ENCODE measurements at places on chromosomes 1 and 21.

- DNase-seq: no peak
These were observed 32.5 kb upstream of the SMYD2 start for GRCh38 chr1:214248311-214249085.

GRCh38 chr1:48036710-48037355 lies 39.6 kb upstream of the TRABD2B start:
- DNase-seq: no peak

DNA sequence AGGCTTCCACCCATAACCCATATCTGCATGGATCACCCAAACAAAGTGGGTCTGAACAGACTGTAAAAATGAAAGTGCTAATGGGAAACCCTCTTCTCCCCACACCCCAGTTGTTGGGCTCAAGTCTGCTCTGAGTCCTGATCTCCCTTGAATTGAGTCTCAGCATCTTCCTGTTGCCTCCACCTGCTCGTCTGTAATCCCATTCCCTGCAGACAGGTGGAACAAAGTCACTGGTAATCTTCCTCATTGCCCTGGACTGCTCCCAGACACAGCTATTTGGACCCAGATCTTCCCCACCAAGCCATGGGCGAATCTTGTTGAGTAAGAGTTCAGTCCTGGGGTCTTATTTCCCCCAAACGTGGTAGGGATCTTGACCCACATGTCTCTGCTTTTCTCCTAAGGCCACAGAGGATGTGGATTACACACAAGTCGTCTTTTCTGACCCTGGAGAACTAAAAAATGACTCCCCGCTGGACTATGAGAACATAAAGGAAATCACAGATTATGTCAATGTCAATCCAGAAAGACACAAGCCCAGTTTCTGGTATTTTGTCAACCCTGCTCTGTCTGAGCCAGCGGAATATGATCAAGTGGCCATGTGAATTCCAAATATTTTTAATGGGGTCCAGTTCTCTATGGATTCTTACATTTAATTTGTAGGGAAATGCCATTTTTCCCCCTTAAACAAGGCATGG lies 15.7 kb downstream of the AVPR1B start:
- DNase-seq: no peak

DNA sequence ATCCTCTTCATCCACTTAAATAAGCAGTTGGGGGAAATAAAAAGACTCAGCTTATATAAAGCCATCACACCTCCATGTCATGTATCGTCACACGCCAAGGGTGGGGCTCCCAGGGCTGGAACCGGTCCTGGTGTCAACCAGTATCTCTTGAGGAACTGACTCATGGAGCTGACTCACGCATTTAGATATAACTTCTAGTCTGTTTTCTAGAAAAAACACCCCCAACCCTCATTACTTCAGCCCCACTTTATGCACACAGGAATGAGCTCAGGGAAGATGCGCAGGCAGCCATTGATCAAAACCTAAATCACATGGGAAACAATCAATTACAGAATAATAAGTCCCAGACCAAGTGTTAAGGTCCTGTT lies 6.9 kb upstream of the IL22RA1 start:
- peak; percentile 42 for DNase-seq

- DNase-seq: peak; percentile 70
These were observed 71.8 kb upstream of the ADAM30 start for GRCh38 chr1:119968068-119968492.

GRCh38 chr1:91036894-91037829 lies 15.3 kb upstream of the ZNF644 start:
- DNase-seq: no peak

DNA sequence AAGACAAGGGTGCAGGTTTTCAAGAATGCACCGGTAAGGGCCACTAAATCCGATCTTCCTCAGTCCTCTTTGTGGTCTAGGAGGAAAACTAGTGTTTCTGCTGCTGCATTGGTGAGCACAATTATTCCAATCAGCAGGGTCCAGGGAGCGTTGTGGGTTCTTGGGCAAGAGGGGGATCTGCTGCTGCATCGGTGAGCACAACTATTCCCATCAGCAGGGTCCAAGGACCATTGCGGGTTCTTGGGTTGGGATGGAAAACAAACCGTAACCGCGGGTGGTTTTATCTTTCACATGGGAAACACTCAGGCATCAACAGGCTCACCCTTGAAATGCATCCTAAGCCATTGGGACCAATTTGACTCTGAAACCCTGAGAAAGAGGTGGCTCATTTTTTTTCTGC lies 7.0 kb upstream of the PCP4L1 start:
- no peak for DNase-seq

DNA sequence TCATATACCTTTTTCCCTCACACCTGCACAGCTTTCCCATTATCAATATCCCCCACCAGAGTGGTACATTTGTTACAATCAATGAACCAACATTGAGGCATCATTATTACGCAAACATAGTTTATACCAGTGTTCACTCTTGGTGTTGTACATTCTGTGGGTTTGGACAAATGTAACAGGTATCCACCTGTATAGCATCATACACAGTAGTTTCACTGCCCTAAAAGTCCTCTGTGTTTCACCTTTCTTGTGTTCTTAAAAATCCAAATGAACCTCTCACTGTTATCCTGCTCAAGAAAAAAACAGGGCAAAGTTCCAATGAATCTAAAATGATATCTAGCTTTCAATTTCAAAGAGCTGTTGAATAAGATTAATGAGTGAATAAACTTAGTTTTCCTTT lies 45.9 kb upstream of the NR5A2 start:
- DNase-seq: no peak

- DNase-seq: no peak
These were observed 241.3 kb downstream of the PRDM2 start for GRCh38 chr1:13941315-13941714.

- no peak for DNase-seq
These were observed 2.8 kb downstream of the DNAJC8 start for GRCh38 chr1:28229996-28230395.

DNA sequence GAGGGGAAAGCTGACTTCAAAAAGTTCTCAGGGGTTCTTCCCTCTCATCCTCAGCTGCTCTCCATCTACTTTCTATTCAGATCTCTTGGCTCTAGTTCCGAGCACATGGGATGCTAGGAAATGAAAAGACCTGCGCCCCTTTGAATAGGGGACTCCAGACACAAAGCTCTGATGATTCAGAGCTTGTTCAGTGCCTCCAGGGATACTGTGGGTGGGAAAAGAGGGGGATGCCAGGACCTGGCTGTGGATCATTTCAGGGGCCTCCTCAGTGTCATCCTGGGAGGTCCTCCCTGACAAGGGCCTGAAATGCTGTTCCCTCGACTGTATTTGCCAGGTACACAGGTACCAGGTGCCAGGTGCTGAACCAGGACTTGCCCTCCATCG lies 943 bp upstream of the KIAA0040 start:
- no peak for DNase-seq

- DNase-seq: no peak
These were observed 665 bp downstream of the DAB1 start for GRCh38 chr1:57423135-57423655.

DNA sequence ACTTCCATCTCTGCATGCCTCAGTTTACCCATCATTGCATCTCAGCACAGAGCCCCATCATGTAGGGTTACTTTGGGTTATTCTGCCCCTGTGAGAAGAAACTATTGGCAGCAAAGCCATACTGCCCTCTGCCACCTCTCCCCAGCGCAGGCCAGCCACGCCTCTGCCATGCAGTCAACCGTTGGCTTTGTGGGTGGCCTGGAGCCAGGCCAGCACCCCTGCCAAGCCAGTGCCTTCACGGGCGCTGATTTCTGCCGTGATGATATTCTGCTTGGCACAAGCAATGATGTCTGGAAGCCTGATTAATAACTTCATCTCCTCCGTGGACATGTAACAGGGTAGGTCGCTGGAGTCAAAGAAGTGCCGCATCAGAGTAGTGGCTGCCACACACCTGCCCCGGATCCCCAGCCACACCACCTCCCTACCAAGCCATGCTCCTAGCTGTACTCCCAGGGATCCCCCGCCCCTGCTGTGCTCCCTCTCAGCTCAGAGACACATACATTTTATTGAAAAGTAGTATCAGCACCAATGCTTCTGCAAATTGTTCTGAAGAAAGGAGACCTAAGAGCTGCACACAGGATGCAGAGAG lies 15.0 kb upstream of the CEP85 start:
- no peak for DNase-seq

- no peak for DNase-seq
These were observed 7.5 kb upstream of the YBX1 start for GRCh38 chr1:42674682-42675081.

- no peak for DNase-seq
These were observed 2.7 kb downstream of the ZBTB18 start for GRCh38 chr1:244053831-244054230.
